T1000 (cell line): ENCODE measurements at places on chromosomes 11 and 22.
A peak's percentile ranks its signal among the peaks of the same experiment; 100 is the strongest.

- no peak for DNase-seq
Measured at GRCh38 chr11:122100037-122100755, 15.8 kb downstream of the BLID start.

DNA sequence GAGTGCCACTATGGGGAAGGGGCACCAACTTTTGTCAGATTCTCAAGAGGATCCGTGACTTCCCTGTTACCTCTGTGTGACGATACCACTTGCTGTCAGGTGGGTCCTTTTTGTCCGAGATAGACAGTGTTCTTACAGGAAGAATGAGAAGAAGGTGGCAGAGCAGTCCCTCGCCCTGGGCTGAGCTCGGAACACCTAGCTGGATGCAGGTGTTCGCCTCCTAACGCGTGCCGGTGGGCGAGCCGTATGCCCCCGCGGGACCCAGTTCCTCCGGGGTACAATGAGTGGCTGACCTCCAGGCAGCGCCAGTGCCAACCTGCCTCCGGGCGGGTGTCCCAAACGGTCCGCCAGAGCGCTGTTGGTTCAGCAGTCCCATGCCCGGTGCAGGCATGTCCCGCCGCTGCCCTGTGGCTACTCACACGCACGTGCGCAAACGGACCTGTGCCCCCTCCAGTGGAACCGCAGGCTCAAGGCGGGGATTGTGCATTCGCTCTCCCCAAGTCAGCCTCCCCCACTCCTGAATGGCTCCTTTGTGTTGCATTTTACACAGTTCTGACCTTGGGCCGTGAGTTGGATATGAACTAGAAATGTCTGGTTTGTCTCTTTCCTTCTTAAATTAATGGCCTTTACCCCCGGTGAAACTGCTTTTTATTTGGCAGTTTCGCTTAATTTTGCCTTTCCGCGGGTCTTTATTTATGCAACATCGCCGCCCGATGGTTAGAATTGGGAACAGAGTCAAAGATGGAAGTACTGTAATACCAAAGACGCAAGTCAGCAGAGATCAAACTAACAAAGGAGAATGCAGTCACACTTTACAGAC is 1.1 kb upstream of the ABTB2 start:
- DNase-seq = peak; percentile 34

DNA sequence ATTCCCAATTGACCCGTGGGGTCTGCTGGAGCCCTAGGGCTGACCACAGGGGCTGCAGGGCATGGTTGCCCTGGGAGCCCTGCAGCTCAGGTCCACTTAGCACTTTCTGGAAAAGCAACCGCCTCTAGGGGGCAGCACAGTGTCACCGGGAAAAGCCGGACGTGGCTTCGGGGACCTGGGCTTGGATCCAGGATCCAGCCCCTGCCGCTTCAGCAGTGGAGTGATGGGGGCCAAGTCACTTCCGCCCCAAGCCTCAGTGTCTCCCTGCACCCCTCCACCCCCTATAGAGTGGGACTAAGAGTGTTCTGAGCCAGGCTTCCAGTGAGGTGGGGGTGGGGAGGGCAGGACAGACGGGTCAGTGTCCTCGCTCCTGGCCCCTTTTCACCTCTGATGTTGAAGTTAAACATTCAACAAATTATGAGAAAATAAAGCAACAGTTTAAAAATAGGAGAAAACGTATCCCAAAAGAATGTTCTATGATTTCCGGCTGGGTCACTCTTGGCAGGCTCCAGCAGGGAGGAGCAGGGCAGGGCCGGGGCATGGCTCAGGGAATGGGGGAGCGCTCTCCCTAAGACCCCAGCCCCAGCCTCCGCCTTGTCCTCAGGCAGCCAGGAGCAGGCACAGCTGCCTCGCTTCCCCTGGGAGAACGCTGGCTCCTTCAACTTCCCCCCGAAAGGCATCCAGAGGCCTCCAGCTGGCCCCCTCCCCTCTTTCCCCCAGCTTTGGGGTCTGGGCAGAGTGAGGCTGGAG is 96.5 kb upstream of the FGF3 start:
- no peak for DNase-seq

DNA sequence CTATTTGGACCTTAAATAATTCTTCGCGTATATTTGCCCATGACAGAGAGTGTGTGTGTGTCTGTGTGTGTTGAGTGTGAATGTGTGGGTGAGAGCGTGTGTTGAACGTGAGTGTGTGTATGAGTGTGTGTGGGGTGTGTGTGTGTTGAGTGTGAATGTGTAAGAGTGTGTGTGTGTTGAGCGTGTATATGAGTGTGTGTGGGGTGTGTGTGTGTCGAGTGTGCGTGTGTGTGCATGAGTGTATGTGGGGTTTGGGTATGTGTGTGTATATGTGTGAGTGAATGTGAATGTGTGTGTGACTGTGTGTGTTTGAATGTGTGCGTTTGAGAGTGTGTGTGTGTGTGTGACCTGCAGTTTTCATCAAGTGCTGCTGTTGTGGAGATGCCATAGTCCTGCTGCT is 26.8 kb downstream of the GAL start:
- no peak for DNase-seq

- DNase-seq = no peak
Measured at GRCh38 chr11:64208796-64209562, 2.5 kb downstream of the FERMT3 start.

DNA sequence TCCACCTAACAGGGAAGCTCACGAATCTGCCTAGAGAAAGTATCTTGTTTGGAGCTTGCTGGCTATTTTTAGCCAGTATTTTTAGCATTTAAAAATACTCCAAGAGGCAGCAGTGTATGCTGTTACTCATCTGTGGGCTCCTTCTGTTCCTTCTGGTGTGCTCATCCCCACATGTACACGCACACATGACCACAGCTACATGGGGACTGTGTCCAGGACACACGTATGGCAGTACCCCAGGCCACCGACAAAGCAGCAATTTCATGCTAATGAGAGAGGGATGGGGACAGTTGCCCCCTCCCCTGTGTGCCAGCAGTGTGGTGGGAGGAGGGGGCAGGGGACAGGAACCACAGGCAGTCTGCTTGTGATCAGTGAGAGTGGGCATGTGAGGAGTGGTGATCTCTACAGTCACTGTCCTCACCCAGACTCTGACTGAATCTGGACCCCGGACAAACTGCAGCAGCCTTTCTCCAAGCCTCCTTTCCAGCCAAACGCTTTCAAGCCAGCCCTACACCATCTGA is 16.4 kb downstream of the USP2 start:
- no peak for DNase-seq

GRCh38 chr22:17243524-17243923 is 24.3 kb upstream of the ADA2 start:
- DNase-seq = no peak

- DNase-seq = no peak
Measured at GRCh38 chr11:35009944-35010342, 93.5 kb downstream of the PDHX start.

DNA sequence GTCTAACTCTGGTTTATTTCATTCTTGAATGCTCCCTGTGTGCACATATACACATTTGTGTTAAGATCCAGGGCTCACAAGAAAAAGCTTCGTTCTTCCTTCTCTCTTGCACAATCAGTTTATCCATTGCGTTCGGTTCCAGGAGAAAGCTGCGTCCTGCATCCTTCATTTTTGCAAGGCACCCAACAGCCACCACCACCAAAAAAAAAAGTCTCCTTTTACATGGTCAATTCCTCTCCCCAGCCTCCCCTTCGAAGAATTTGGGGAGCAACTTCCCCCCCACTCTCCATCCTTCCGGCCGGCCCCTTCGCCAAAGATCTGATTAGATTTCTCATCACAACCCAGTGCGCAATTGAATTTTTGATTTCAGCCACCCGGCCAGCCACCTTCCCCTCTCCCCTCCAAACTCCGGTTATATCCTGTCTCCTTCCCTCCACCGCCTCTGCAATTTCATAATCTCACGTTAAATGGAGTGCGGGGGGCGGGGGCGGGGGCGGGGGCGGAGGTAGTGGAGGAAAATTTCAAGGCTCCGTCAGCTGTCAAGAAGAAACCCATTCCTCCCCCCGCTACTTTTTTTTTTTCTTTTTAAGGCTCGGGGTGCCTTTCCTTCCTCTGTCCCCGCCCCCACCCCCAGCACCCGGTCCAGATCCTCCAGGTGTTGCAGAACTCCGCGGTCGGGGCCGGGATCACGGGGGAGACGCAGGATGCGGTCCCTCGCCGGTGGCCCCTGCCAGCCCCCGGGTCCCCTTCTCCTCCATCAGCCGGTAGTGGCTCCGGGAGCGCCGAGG is 1166.5 kb downstream of the LRRC4C start:
- DNase-seq = no peak

DNA sequence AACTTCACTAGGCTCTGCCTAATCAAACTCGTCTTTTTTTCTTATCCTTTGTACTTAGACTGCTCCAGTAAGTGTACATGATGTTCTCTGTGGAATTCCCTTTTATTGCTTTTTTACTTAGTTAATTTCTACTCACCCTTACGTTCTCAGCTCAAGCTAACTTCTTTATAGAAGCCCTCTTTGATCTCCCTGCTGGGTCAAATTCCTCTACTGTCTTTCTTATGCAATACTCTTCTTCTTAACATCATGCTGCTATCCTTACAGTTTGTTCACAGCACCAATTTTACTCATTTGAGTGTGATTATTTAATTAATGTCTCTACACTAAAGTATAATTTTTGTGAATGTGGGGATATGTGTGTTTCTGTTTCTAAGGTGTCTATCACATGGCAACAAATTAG is 498.3 kb downstream of the CNTN5 start:
- no peak for DNase-seq

DNA sequence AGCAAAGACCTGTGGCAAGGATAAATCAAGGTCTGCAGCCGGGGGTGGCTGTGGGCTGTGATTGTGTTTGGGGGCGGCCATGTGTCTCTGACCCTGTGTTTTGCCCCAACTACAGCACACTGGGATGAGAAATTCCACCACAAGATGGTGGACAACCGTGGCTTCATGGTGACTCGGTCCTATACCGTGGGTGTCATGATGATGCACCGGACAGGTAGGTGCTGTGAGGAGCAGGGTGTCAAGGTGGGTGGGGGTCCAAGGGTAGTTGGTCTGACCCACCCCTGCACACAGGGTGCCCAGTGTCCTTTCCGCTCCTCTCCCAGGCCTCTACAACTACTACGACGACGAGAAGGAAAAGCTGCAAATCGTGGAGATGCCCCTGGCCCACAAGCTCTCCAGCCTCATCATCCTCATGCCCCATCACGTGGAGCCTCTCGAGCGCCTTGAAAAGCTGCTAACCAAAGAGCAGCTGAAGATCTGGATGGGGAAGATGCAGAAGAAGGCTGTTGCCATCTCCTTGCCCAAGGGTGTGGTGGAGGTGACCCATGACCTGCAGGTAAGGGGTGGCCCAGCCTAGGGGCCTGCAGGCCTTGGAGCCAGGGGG is 6.7 kb downstream of the SERPINH1 start:
- no peak for DNase-seq

- no peak for DNase-seq
Measured at GRCh38 chr22:21624120-21624879, 5.5 kb downstream of the YDJC start.

GRCh38 chr22:49349841-49350381 is 477.8 kb downstream of the BRD1 start:
- DNase-seq = no peak

- no peak for DNase-seq
Measured at GRCh38 chr11:10440401-10440800, 14.7 kb upstream of the AMPD3 start.

GRCh38 chr22:20302438-20303228 is 17.2 kb downstream of the DGCR6L start:
- no peak for DNase-seq

DNA sequence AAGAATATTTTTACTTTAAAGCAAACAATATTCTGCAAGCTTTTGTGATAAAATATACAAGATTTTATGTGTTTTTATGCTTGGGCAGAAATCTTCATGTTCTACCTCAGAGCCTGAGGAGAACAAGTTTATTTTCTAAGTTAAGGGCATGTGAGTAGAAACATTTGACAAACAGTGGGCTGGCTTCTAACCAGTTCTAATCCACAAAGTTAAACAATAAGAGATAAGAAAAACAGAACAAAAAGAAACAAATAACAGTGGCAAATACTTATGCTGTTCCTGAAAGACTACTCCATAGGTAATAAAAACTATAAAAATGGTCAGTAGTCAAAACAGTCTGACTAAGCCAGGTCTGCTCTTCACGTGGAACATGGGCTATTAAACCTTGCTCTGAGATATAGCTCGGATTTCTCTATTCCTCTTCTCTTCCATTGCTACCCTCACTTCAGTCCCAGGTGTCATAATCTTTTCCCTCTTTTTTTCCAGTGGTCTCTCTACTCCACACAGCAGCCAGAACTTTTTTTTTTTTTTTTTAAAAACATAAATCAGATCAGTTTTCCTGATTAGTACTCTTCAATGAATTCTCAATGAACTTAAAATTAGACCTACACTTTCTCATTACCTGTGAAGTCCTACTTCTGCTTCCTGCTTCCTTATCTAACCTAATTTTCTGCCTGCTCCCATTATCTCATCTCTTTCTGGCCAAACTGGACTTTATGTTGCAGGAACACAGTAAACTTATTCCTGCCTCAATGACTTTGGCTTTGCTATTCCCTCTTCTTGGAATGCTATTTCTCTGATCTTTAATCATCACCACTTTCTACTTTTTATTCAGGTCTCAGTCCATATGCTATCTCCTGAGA is 671.1 kb upstream of the CCDC90B start:
- DNase-seq = no peak

DNA sequence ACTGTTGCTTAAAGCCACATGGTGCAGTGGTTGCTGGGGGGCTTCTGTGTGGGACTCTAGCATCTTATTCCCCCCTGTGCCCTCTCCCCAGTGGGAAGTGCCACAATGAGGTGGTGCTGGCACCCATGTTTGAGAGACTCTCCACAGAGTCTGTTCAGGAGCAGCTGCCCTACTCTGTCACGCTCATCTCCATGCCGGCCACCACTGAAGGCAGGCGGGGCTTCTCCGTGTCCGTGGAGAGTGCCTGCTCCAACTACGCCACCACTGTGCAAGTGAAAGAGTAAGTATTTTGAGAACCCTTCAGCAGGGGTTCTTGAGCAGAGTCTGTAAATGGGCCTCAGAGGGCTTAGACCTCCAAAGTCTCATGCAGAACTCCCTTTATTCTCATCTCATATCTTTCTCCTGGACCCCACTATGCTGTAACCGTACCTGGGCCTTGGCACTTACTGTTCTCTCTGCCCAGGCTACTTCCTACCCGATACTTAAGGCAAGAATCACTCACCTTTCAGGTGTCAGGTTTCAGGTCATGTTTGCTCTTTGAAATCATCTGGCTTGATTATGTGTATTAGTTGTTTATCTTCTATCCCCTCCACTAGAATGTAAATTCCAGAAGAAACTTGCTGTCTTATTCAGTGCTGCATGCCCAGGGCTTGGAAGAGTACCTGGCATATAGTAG is 32.4 kb downstream of the PIK3IP1 start:
- DNase-seq = no peak

DNA sequence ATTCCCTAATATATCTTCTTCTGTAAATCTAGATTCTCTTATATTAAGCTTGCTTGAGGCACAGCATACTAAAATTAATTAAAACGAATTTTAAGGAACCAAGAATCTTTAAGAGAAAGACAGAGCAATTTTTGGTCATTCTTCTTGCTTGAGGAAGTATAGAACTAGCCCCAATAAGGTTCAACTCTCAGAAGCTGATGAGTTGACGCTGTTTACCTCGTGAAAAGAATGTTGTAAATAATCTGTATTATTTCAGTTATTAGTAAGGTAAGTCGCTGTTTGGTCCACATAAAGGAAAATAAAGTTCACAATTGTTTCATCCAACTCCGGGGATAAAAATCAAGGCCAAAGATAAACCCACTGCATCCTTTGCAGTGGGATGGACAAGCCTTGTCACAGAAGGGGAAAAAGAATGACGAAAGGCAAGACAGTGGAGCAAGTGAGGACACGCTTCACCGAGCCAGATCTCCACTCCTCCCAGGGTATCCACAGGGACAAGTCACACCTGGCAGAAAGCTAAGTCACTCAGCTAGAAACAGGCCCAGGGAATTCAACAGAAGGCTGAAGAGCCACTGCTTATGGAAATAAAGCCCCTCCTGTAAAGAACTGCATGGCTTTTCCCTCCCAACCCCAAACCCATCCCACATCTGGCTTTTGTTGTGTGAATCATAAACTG is 752 bp downstream of the POU2AF1 start:
- DNase-seq = no peak
